ENCODE measurements at places on chromosomes 3 and 15. TPM values are rescaled to one million over a fixed set of nuclear protein-coding genes. Genes with fewer than 3 reads are reported as not detected.

The TUSC7 gene
- total RNA-seq: not detected

The SOX14 gene
- total RNA-seq: 0.18 TPM

The OXTR gene
- 7.9 TPM for total RNA-seq

- no peak overlapping the region for H3K4me3 ChIP-seq
- H3K27me3 ChIP-seq: no peaks in the 10 kb centered on the region
- no peak for DNase-seq
- H3K27ac ChIP-seq: no peak overlapping the region
Measured at GRCh38 chr15:63420333-63420747, 38.7 kb upstream of the CA12 start.

GRCh38 chr3:100463002-100463401, 29.4 kb upstream of the TMEM45A start:
- H3K27ac ChIP-seq: no peak overlapping the region
- peak; percentile 12 for DNase-seq

DNA sequence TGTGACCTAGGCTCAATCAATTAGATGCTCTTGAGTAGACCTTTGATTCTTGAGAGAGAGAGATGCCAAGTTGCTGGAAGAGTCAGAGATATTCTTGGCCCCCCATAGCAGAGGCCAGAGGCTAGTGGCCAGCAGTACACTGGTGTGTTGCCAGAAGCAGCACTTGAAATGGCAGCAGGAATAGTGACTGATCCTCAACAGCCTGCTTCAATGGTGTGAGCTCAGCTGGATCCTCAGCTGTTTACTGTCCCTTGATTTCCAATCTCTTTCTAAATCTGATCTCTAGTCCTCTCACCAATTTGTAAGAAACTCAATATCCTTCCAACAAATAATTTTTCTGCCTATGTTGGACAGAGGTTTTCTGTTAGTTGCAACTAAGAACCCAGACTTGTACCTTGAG, 170.3 kb upstream of the CCDC54 start:
- H3K4me3 ChIP-seq: no peak overlapping the region
- H3K36me3 ChIP-seq: no peaks in the 10 kb centered on the region
- no peak for DNase-seq
- no peak overlapping the region for H3K27ac ChIP-seq

- H3K4me3 ChIP-seq: no peak overlapping the region
- H3K36me3 ChIP-seq: no peaks in the 10 kb centered on the region
- H3K27ac ChIP-seq: no peak overlapping the region
- peaks cover 10% of the 10 kb centered on the region for H3K4me1 ChIP-seq
- no peak for DNase-seq
- no peaks in the 10 kb centered on the region for H3K27me3 ChIP-seq
Measured at GRCh38 chr15:49674370-49674769, 53.5 kb downstream of the DTWD1 start.

GRCh38 chr3:111758642-111759041, 100.4 kb upstream of the PHLDB2 start:
- H3K4me3 ChIP-seq: no peak overlapping the region
- peaks cover 11% of the 10 kb centered on the region for H3K36me3 ChIP-seq
- DNase-seq: no peak
- no peaks in the 10 kb centered on the region for H3K27me3 ChIP-seq

GRCh38 chr3:177550667-177551066, 353.4 kb upstream of the TBL1XR1 start:
- H3K36me3 ChIP-seq: no peaks in the 10 kb centered on the region
- H3K4me1 ChIP-seq: peaks cover 53% of the 10 kb centered on the region
- peak overlapping the region; percentile 66 for H3K27ac ChIP-seq
- H3K4me3 ChIP-seq: no peak overlapping the region

GRCh38 chr3:141373232-141373631, 4.9 kb downstream of the ZBTB38 start:
- no peak overlapping the region for H3K27ac ChIP-seq
- no peak overlapping the region for H3K4me3 ChIP-seq
- peaks cover 33% of the 10 kb centered on the region for H3K4me1 ChIP-seq
- DNase-seq: no peak
- H3K27me3 ChIP-seq: no peaks in the 10 kb centered on the region
